ENCODE measurements at places on chromosomes 1 and 21.

- no peak for DNase-seq
Observed at GRCh38 chr21:45811136-45811535, 167.6 kb downstream of the PCBP3 start.

DNA sequence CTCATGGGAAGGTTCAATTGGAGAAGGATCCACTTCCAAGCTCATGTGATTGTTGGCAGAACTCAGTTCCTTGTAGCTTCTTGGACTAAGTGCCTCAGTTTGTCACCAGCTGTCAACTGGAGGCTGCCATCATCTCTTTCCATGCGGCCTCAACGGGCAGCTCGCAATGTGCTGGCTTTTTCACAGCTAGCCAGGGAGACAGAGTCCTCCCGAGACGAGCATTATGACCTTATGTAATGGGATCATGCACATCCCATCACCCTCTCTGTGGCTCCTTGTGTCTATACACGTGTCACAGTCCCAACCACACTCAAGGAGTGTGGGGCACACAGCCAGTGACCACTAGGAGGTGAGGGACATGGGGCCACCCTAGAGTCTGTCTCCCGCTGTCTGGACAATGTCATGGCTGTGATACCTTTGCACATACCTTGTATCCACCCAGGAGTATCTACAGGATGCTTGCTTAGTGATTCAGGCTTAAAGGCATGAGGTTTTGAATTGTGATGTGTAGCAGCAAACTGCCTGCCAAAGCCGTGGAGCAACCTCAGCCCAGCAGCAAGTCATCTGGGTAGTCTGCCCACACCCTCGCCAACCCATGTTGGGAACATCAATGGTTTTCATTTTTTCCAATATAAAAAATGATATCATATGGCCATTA, 3.9 kb upstream of the KRTAP10-6 start:
- DNase-seq: no peak

DNA sequence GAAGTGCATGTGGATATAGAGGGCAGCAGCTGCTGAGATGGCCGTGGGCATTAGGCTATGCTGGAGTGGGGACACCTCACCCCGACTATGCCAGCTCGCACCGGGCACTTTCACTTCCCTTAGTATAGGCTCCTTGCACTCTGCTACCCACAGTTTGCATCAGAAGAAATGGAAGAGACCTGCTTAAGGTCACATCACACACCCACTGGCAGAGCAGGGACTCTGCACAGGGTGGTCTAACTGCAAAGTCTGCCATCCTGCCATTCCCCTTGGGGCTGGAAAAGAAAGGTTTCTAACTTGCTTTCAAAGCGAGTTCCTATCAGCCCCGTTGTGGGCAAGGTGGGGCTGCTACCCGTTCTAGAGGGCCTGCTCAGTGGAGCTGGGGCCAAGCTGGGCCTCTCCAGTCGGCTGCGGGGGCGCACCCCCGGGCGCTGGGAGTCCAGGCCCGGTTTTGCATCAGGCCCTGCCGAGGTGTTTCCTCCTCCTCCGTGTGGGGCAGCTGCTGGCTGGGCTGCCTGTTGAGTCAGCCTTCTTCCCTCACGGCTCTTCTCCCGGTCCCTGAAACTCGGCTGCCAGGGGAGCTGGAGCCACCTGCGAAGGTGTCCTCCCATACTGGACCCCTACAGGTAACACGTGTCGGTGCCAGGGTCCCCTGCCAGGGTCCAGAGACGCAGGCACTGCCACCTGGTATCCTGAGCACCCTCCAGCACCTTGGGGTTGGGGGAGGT, at the start of gene SYTL1:
SYTL1 (plus strand) TSS at position 498 of the 728 bp plus-strand sequence. CDS start 3,313 bp downstream, outside the sequence.
- DNase-seq: peak; percentile 69

- DNase-seq: no peak
Observed at GRCh38 chr21:34833465-34833864, 164.7 kb downstream of the CLIC6 start.

- DNase-seq: no peak
Observed at GRCh38 chr1:66393586-66394287, 140.2 kb upstream of the SGIP1 start.

GRCh38 chr1:110508028-110508940, 10.7 kb downstream of the KCNA10 start:
- no peak for DNase-seq

GRCh38 chr1:53278298-53278725, 40.0 kb upstream of the MAGOH start:
- DNase-seq: peak; percentile 69

- no peak for DNase-seq
Observed at GRCh38 chr1:2271211-2271721, 43.1 kb downstream of the SKI start.

DNA sequence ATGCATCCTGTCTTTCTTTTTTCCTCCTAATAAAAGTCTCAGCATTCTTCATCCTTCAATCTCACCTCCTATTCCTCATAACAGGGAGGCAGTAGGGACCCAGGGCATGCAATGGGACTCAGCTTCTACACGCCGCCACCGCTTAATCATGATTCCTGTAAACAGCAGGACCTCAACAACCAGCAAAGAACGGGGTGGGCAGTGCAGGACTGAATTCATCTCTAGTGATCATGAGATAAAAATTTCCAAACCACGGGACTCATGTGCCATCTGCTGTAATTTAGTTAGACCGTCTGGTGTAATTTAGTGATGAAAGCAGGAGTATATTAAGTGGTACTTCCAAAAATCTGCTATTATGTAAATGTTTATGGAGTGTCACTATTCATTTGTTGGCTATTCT, 5.4 kb downstream of the PRAMEF12 start:
- DNase-seq: no peak

DNA sequence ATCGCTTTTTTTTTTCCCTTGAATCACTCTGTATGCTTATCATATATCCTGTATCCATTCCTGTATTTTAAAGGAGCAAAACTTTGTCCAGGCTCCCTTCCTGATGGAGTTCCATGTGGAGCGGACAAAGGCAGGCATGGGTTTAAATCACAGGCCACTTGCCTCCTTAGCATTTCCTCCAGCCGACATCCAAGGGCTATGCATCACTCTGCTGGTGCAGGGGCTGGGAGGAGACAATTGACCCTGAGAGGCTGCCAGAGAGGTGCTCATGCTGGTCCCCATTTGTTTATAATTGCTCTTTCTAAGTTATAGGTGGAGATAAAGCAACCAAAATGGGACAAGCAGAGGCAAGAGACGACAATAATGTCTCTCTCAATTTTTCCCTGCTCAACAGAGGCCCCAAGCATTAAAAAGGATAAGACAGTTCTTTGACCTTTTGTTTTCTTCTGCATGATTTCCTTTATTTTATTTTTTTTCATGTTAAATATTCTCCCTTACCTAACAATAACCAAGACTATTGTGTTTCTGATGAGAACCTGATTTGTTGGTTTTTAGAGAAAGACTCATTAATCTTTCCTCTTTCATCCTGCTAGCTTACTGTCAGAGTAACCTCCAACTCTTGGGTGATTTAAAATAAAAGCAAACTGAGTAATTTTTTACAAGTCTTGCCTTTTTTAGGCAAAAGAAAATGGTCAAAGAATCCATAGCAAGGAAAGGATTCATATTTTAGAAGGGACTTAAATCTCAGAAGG, 353.7 kb downstream of the ADGRL2 start:
- DNase-seq: no peak

GRCh38 chr1:169022648-169023047, 83.8 kb upstream of the ATP1B1 start:
- no peak for DNase-seq

DNA sequence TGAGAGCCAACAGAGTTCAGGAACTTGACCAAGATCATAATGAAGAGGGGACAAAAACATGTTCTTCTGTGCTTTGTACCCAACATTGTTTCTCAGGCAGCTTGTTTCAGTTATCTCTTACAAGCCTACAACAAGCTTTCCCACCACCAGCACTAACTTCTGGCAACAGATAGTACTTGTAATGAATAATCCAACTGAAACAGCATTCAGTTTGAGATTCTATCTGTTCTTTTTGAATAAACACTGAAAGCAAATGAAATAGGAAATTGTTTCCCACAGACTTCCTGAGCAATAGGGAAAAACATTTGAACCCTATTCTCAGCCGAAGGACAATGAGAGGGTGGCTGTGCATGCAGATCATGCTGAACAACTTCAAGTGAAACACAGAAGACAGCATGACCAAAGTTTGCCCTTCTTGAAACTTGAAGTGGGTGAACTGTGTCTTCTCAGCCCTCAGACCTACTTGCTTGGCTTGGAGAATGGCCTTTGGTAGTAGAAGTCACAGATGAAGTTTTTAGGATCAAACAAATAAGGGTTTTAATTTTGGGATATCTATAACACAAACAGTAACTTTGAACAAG, 11.2 kb upstream of the HOOK1 start:
- DNase-seq: no peak

GRCh38 chr21:39568361-39568760, 44.4 kb upstream of the B3GALT5 start:
- no peak for DNase-seq

DNA sequence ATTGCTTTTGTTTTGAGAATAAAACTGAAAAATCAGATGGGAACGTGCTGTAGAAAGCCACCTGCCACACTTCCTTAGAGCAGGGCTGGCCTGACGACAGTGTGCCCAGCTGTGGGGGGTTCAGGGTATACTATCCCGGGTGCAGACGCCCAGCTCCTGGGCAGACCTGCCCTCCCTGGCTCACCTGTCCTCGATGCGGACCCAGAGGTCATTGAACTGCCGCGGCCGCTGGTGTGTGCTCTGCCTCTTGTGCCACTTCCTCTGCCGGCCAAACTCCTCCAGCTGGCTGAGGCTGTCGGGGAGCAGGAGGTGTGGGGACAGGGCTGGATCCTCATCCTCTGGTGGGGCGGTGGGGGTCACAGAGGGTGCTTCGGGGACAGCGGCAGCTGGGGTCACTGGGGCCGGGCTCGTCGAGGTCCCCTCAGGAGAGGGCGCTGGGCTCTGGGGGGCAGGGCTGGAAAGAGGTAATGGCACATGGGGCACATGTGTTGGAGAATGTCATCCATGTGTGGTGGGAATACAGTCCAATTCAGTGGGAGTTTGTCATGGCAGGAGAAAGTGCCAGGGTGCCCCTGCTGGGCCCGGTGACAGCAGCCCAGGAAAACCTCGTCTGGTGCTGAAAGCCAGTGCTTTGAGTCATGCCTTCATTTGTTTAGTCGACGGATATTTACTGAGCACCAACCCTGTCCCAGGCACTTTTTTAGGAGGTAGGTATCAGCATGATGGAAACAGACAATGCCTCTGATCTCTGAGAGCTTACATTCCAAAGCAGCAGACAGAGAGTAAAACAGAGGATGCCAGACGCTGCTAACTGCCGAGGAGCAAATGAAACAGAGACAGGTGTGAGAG, 222.0 kb downstream of the TRABD2B start:
- no peak for DNase-seq

DNA sequence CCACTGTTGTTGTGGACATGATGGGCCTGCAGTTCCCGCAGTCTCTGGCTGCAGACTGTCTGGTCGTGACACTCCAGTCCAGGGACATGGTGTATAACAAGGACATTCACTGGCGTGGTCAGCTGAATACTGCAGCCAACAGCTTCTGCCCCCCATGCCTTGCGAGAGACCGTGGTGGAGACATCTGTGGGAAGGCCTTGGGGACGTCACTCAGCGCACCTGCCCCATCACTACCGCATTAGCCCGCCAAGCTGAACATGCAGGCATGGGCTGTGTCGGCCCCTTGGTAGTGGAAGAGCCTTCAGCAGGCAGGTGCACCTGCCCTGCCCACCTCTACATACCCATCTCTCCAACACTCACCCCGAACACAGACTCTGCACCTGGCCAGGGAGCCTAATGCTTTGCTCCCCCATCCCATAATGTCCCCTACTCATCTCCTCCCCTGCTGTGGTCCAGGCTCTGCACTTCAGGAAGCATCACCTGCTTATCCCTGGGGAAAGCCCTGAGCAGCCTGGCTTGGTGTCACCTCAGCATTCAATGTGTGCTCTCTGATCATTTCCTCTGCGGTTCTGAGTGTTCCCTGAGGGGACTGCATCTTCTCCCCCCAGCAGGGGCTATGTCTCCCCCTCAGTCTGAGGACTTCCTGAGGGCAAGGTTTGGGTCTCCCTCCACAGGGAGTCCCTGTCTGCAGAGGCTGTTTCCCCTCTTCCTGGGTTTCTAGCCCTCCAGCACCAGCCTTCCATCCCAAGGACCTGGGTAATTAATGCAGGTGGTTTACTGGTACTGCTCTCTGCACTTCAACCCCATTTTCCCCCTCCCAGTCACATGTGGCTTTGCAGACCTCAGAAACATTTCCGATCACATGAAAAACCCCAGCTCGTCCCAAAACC, 3.2 kb downstream of the PGLYRP4 start:
- no peak for DNase-seq

- no peak for DNase-seq
Observed at GRCh38 chr1:36225283-36225899, 1.1 kb downstream of the THRAP3 start.

GRCh38 chr1:222057162-222057561, 315.3 kb upstream of the DUSP10 start:
- DNase-seq: no peak

DNA sequence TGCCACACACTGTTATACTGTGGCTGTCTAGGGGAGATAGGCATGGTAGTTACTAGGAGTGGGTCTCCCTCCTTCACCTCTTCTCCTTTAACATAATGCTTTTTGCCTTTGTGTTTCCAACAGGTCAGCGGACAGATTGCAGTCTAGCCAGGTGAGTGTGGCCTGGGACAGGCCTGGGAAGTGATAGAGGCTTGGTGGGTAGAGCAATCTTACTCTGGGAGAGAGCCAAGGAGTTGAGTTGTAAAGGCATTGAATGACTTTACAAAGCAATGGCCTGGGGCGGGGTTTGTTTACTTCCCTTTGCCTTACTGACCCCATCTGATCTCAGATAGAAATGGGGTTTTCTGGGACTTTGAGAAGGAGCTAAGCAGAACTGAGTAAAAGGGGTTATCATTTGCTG, 51.0 kb upstream of the IKBKE start:
- no peak for DNase-seq

GRCh38 chr1:216606047-216606637, 117.1 kb downstream of the ESRRG start:
- DNase-seq: no peak
